ENCODE measurements at places on chromosomes 3 and 15. TPM values are rescaled to one million over a fixed set of nuclear protein-coding genes. Genes with fewer than 3 reads are reported as not detected.

DNA sequence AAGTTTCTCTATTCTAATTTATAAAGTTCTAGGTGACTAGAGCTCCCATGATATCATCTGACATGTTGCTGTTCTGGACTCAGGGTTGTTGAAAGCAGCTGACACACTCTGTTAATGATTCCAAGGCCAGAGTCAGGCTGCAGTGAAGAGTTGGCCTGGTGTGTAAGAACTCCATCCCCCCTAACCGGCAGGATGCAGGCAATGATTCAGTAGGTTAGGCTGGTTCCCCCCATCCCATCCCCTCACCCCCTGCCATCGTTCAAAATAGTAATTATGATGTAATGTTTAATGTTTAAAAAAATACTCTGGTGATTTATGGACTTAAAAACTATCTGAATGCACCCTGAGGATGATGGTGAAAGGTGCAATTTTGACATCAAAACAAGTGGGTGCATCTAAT is 4.6 kb upstream of the TRIM71 start:
- H3K36me3 ChIP-seq: no peaks in the 10 kb centered on the region
- H3K27ac ChIP-seq: no peak overlapping the region
- no peaks in the 10 kb centered on the region for H3K4me1 ChIP-seq
- no peak overlapping the region for H3K4me3 ChIP-seq

DNA sequence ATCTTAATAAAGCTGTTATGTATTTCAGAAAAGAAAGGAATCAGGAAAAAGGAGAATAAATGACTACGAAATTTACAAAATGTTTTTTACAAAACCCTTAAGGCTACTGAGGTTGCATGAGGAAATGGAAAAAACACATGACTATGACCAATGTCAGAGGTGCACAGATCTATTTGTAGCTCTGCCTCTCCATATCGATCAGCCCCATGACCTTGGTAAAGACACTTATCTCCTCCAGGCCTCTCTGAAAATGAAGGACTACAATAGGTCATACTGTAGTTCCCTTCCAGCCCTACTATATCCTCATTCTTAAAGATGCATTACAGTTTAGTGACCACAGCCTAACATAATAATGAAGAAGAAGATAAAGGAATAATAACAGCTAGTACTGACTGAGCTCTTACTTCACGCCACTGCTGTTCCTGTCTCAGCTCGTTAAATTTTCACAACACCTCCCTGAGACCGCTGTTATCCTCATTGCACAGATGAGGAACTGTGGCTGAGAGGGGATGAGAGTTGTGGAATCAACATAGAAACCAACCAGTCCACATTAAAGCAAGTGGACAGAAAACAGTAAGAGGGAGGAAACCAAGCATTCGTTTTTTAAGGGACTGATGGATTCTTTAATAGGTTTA is 163.2 kb downstream of the MAGI1 start:
- no peak overlapping the region for H3K4me3 ChIP-seq
- H3K27ac ChIP-seq: no peak overlapping the region
- no peak for DNase-seq
- H3K36me3 ChIP-seq: no peaks in the 10 kb centered on the region
- no peaks in the 10 kb centered on the region for H3K27me3 ChIP-seq
- no peaks in the 10 kb centered on the region for H3K4me1 ChIP-seq

DNA sequence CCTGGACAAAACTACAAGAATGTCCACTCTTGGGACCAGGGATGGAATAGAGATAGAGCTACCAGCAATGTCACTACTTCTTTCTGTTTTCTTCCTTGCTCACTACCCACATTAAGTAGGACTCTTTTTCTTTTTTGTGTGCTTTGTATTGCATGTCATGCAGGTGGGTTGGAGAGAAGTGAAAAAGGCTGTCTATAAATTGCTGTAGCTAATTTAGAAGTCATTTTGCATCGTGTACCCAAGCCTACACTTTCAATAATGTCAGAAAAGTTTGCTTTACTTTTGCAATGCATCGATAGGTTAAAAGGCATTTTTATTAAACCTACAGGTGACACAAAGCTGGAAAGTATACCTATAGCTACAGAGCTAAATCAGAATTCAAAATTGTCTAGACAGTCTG is 58.9 kb downstream of the GTF2E1 start:
- no peaks in the 10 kb centered on the region for H3K36me3 ChIP-seq
- H3K4me3 ChIP-seq: no peak overlapping the region
- DNase-seq: no peak
- H3K4me1 ChIP-seq: no peaks in the 10 kb centered on the region
- peaks cover 14% of the 10 kb centered on the region for H3K27me3 ChIP-seq
- H3K27ac ChIP-seq: no peak overlapping the region

DNA sequence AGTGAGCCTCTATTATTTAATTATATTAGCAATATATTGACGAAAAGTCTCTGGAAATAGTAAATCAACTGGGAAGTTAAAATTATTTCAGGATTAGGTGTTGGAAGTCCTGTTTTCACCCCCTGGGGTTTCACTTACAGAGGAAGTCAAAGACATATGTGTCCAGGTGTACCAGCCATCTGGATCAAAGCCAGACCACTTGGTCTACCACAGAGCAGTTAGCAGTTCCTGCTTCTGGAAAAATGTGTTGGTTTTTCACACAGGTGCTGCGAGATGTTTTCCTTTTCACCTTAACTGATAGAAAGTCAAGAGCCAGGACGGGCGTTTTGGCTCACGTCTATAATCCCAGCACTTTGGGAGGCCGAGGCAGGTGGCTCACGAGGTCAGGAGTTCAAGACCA is 13.1 kb downstream of the MME start:
- H3K4me1 ChIP-seq: no peaks in the 10 kb centered on the region
- no peaks in the 10 kb centered on the region for H3K36me3 ChIP-seq
- H3K27me3 ChIP-seq: no peaks in the 10 kb centered on the region
- no peak for DNase-seq
- H3K4me3 ChIP-seq: no peak overlapping the region

DNA sequence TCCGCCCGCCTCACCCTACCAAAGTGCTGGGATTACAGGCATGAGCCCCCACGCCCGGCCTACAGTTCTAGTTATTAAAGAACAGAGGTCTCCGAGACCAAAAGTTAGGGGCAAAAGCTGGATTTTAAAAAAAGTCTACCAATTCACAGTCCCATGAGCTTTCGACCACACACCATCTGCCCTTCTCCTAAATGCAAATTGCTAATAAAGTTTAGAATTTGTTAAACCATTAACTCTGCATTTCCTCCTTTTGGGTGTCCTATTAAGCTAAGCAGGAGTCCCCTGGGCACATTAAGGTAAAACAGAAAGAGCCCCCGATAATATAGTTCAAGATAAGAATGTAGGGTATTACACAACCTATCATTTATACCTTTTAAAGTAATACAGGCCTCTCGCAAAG is 322.7 kb downstream of the FOXP1 start:
- DNase-seq: no peak
- no peak overlapping the region for H3K27ac ChIP-seq
- no peaks in the 10 kb centered on the region for H3K36me3 ChIP-seq
- peaks cover 32% of the 10 kb centered on the region for H3K4me1 ChIP-seq
- no peak overlapping the region for H3K4me3 ChIP-seq

Gene SCAANT1
- total RNA-seq: not detected

Gene RTP4
- 0.11 TPM for total RNA-seq

Gene ADCY5
- not detected for total RNA-seq

Gene GNAT1
- total RNA-seq: not detected

All from PC-3 (cell line).